ENCODE measurements at places on chromosomes 11 and 22. TPM values are rescaled to one million over a fixed set of nuclear protein-coding genes. Genes with fewer than 3 reads are reported as not detected.

Gene BRD1
- 79.3 TPM for polyA plus RNA-seq

Gene LUZP2
- 15.5 TPM for polyA plus RNA-seq

Gene DENND6B
- polyA plus RNA-seq = 58.9 TPM

Gene LSP1
- polyA plus RNA-seq = not detected

Gene SFI1
- 27.4 TPM for polyA plus RNA-seq

Gene OR51S1
- polyA plus RNA-seq = not detected

Gene RRP8
- 26.4 TPM for polyA plus RNA-seq

Gene TSPAN32
- not detected for polyA plus RNA-seq

Gene TRIM49
- polyA plus RNA-seq = not detected

Data from neural cell (in vitro differentiated cells).